ENCODE measurements at places on chromosomes 4 and X.

- DNase-seq: no peak
These were observed 71.1 kb upstream of the PHOX2B start for GRCh38 chr4:41819621-41820020.

DNA sequence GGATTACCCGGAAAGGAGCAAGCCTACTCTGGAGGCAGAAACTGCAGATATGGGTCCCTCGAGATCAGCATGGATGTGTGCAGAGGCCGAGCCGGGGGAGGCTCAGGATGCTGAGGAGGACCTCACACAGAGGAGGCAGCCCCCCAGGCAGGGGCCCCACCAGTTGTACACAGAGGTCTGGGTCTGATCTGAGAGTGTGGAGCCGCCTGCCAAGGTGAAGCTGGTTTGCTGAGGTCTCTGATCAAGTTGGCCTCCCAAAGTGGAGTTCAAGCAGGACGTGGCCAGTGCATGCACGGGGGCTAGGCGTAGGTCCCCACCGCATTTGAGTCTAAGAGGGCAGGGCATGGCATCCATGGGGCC lies 35.0 kb downstream of the ACOX3 start:
- no peak for DNase-seq

GRCh38 chr4:7516096-7516772 lies 81.5 kb upstream of the PSAPL1 start:
- DNase-seq: no peak

- no peak for DNase-seq
These were observed 118.4 kb downstream of the COL25A1 start for GRCh38 chr4:109183931-109184490.

DNA sequence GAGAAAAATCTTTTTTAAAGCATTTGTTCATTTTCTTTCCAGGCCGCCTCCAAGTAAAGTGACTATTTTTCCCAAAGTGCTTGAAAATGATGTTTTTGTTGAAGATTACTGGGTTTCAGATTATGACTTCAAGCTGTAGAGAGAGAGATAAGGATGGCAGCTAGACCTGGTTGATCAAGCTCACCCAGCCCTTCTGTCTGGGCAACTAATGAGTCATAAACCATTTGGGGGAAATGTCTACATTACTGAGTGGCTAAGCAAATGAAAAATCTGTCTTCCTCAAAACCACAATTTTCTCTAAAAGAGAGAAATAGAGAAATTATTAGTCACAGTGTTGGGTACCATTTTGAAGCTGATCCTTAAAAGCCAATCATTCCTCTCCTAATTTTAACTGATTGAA lies 355.4 kb upstream of the CPEB2 start:
- DNase-seq: no peak
